ENCODE measurements at places on chromosomes 12 and 14.

- peak; percentile 47 for DNase-seq
Measured at GRCh38 chr12:6766651-6767349, 637 bp downstream of the PTMS start.

GRCh38 chr14:100578552-100578951, 8.7 kb downstream of the BEGAIN start:
- DNase-seq = no peak

- no peak for DNase-seq
Measured at GRCh38 chr14:50425816-50426215, 29.1 kb upstream of the CDKL1 start.

DNA sequence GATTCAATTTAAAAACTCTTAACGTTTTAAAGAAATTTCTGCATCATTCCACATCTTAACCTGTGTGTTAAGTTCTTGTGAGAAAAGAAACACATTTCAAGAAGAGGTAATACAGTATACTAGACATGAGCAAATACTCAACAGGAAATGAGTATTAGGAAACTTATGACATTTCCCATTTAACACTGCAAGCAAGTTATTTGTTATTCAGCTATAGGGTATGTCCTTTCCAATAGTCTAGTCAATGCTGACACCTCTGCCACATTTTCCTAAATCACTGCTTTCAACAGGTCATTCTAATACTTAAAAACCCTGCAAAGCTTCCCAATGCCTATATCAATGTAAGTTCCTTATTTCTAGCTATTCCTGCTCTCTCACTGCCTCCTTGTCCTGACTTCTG, 93.1 kb downstream of the DDHD1 start:
- no peak for DNase-seq

Data from NCI-H1048 (cell line).